ENCODE measurements at places on chromosomes 11 and 22.

- no peak for DNase-seq
Measured at GRCh38 chr11:87255589-87255988, 217.9 kb downstream of the TMEM135 start.

DNA sequence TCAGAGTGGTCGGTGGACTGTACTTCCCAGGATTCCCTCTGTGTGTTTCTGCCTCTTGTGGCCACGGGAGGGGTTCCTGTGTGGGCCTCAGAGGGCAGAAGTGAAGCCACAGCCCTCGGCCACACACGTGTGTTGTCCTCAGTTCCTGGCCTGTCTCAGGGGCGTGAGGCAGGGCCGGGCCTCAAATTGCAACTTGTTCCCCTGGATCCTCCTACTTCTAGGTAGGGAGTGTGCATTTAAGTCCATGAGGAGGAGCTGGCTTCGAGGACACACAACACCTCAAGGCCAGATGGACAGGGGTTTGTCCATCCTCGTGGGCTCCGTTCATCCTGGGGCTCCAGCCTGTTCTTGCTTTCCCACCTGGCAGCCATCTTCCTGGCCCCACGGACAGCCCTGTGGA is 573.0 kb downstream of the TBC1D22A start:
- no peak for DNase-seq

GRCh38 chr11:1631066-1631568 is 1.5 kb downstream of the KRTAP5-5 start:
- no peak for DNase-seq

- DNase-seq = no peak
Measured at GRCh38 chr11:48101044-48101733, 115.4 kb upstream of the OR4B1 start.

- DNase-seq = peak; percentile 57
Measured at GRCh38 chr22:23065069-23065451, 5.3 kb upstream of the GNAZ start.

- no peak for DNase-seq
Measured at GRCh38 chr11:76512851-76513653, 68.2 kb downstream of the EMSY start.

- no peak for DNase-seq
Measured at GRCh38 chr11:17921659-17922415, 91.0 kb downstream of the SERGEF start.

DNA sequence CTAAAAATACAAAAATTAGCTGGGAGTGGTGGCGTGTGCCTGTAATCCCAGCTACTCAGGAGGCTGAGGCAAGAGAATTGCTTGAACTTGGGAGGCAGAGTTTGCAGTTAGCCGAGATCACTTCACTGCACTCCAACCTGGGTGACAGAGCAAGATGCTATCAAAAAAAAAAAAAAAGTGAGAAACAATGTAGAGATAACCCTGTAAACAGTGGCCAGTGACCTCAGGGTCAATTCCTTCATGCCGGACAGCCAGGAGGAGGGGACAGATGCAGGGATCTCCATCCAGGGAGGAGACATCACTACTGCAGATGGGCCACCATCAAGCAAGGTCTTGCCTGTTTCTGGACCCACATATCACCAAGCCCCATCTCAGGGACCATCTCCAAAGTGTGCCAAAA is 10.2 kb downstream of the CFL1 start:
- DNase-seq = no peak

DNA sequence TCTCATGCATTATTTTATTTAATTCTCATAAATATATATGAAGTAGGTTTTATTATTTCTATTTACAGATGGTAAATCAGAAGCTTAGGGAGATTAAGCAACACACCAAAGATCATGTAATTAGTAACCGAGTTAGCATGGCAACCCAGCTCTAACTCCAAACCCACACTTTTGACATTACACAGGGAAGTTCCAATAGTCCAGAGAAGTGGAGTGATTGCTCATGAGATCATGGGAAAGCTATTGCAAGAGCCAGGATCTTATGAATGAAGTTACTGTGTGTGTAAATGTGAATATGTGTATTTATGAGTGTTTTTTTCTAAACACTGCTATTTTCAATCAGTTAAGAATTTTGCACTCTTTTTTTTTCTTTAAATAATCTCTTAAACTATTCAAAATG is 225.8 kb upstream of the KIRREL3 start:
- no peak for DNase-seq

DNA sequence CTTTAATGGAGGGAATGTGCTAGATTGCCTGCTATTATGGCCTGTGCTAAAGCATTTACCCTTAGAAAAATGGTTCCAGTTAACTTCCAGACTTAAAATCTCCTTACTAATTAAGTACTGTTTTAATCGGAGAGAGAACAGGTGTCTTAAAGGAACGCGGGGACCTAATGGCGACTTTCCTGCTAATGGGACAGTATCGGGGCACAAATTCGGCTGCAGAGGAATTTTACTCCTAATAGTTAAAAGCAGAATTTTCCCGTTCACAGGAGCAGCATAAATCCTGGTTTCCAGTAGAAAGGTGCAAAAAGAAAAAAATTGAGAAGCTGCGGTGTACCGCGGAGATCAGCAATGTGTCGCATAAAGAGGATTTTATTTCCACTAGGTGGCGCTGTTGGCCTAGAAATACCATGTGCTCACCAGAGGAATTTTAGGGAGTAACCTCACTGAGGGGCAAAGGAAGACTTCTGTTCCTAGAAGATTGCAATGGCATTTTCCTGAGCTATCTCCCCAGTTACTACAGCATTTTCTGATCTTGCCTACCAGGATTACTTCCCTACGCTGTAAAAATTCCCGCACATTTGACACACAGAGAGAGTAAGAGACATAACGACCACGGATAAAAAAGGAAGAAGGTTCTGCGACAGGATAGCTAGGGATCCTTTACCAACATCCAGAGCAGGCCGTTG is 44.5 kb downstream of the ZNF280B start:
- DNase-seq = peak; percentile 60

- DNase-seq = no peak
Measured at GRCh38 chr11:40732132-40732531, 727.3 kb downstream of the LRRC4C start.

GRCh38 chr11:57323855-57324153 is 948 bp downstream of the TNKS1BP1 start:
- no peak for DNase-seq

GRCh38 chr11:126992065-126992803 is 8.3 kb downstream of the KIRREL3 start:
- DNase-seq = no peak

- no peak for DNase-seq
Measured at GRCh38 chr11:2175659-2176058, 4.0 kb upstream of the TH start.

DNA sequence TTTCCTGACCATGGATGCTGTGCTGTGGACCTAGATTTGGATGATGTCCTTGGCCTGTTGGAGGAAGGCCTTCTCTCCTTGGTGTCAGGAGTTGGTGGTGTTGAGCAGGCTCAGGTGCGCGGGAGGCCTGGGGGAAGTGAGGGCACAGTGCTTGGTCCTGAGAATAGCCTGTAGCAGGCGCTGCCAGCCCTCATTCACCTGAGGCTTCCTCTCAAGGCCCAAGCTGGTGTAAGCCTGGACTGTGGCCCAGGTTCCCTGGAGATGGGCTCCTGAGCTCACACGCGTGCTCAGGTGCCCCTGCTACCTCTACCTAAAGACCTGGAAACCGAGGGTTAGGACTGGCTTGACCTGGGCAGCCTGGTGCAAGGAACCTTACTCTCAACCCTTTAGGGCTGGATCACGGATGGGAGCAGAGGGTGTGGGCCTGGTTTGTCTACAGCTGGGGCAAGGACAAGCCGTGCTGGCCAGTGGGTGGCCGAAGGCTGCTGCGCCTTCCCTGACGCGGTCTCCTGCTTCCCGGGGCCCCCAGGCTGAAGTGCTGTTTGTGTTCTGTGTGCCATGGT is 7.8 kb upstream of the GRAMD4 start:
- DNase-seq = no peak

- peak; percentile 82 for DNase-seq
Measured at GRCh38 chr22:46006379-46007002, 29.5 kb upstream of the WNT7B start.

- no peak for DNase-seq
Measured at GRCh38 chr22:45102896-45103420, 60.8 kb upstream of the NUP50 start.

GRCh38 chr11:66283461-66284105 is 5.4 kb downstream of the YIF1A start:
- DNase-seq = no peak

GRCh38 chr22:23075050-23075449 is 4.7 kb downstream of the GNAZ start:
- no peak for DNase-seq

DNA sequence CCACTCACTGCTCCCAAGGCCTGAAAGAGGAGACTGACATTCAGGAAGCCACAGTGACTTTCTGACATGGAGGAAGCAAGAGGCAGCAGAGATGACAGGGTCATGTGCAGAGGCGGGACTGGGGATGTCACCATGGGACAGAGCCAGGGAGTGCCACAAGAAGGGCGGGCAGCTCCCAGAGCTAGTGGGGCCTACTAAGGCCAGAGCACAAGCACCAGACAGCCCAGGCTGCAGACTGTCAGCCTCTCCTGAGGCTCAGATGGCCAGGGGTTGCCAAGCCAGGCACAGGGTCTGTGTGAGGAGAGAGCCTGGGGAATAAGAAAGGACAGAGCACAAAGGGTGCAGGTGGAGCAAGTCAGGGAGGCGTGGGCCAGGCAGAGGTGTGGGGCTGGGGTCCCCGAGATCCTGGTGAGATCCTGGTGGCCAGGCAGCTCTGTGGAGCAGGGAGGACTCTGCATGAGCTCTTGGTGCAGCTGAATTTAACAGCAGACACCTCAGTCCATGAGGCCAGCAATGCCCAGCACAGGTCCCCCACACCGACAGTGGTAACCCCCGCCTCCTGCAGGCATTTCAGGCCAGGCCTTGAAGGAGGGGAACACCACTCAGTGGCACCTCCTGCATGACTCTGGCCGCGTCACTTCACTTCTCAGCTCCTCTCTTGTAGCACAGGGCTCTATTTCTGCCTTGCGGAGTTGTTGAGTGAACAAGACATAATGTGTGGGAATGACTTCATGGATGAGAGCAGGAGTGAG is 52.3 kb downstream of the SGSM3 start:
- no peak for DNase-seq

DNA sequence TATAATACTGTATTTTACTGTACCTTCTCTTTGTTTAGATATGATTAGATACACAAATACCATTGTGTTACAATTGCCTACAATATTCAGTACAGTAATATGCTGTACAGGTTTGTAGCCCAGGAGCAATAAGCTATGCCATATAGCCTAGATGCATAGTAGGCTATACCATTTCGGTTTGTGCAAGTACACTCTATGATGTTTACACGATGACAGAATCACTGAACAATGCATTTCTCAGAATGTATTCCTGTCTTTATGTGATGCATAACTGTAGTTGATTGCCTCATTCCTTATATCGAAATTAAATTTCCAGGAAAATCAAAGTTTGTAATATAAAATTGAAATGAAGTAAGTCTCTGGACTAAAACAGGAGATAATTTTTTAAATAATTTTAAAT is 49.3 kb upstream of the OR5P2 start:
- no peak for DNase-seq

DNA sequence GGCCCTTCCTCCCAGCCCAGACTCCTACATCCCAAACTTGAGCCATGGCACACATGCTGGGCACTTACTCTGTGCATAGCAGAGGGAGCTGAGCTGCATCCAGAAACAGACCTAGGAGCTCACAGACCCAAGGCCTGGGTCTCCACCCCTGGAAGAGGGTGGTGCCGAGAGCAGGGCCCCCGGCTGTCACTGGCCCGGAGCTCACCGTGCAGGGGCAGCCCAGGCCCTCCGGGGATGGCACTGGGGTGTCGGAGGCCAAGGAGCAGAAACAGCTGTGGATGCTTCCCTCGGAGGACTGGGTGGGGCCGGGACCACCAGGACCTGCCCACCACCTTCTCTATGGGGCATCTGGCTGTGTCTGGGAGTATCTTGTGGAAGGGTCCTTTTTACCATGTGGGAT is 4.3 kb upstream of the APOBEC3A start:
- no peak for DNase-seq

DNA sequence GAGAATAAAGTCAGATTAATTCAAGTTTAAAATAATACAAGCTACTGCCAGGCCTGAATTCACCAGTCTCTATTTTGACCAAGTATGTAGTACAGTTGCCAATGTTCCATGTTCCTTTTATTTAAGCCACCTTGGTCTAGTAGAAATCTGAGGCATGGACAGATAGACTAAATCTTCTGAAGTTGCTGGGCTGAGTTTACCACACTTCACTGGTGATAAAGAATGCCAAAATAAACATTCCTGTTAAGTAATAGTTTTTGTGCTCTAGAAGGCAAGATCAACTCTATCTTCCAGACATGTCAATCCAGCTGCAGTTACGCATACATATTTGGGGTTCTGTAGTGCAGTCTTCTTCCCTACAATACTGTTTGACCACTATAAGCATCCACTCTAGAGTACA is 83.9 kb upstream of the C11orf87 start:
- DNase-seq = no peak

GRCh38 chr11:44578279-44578678 is 12.8 kb downstream of the CD82 start:
- no peak for DNase-seq

DNA sequence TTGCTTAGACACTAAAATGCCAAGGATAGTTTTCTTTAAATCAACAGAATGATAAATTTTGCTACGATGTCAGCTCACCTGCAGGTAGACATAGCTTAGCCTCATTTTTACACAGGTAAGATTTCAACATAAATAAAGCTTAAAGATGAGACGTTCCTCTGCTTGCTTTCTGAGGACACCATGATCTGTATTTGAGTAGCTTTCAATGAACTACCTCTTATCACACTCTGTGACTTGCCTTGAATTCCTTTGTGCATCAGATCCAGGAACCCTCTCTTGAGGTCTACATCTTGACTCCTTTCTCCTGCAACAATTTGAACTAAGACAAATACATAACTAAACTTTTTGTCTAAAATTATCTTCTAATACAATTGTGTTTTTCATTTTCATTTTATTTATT is 26.1 kb upstream of the OR8I2 start:
- no peak for DNase-seq

DNA sequence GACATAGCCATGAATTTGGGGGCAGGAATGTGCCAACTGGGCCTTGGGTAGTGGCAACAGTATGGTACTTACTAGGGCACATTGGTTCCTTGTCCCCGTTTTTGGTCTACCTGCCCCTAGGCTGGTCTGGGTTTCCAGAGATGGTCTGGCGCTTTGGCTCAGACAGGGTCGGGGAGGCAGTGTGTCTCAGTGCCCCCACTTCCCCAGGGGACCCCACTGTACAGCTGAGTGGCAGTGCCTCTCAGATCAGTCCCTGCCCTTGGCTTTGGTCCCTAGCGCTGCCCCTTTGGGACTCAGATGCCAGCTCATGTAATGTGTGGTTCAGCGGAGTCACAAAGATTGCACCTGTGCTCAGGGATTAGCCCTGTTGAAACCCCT is 3.3 kb downstream of the RIC8A start:
- DNase-seq = no peak

DNA sequence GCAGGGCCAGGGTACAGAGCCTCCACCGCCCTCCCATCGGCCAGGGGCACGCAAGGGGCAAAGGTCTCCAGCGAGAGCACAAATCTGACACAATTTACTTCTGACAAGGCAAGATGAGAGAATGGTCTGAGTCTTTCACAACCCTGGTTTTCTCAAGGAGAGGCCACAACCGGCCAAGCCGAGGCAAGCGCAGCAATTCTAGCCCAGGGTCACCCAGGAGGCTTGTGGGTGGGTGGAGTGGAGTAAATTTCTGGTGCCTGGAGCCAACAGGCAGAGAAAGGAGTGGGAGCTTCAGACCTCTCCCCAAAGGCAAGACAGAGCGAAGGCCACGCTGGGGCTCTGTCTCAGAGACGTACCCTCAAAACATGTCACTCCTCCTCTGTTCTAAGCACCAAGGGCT is 9.3 kb downstream of the LARGE2 start:
- DNase-seq = no peak

GRCh38 chr22:31244046-31244942 is 32.2 kb downstream of the LIMK2 start:
- DNase-seq = no peak

GRCh38 chr11:90656171-90656570 is 433.3 kb upstream of the CHORDC1 start:
- DNase-seq = no peak
